Psoas muscle (tissue), 8 donors: ENCODE measurements at places on chromosomes 3 and 15.

GRCh38 chr3:61925721-61926120 is 364.4 kb downstream of the PTPRG start:
- DNase-seq, result no peak

- DNase-seq, result no peak
Measured at GRCh38 chr15:36585774-36586173, 6.3 kb downstream of the CDIN1 start.

DNA sequence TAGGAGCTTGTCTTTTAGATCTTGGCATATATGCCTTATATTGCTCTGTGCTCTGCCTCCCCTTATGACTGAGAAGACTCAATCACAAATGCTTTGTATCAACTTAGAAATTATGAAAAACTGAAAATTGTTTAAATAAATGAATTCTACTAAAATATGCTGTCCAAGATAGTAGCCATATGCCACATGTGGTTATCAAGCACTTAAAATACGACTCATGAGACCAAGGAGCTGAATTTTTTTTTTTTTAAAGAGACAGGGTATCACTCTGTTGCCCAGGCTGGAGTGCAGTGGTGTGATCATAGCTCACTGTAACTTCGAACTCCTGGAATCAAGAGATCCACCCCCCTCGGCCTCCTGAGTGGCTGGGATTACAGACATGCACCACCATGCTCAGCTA is 118.3 kb downstream of the RFTN1 start:
- no peak for DNase-seq

DNA sequence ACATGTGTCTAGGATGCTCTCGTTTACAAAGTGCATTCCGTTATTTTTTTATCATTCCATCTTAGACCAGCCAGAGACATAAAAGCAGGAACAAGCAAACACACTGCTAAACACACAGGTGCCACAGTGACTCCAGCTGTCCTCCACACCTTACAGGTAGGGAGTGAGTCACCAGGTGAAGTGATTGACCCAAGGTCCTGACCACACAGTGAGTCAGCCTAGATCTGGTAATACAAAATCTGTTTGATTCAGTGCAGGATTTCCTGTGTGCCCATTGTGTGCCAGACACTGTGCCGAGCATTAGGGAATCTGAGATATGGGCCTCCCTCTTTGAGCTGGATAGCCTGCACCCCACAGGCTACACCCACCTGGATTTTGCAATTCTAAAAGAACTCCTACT is 16.7 kb upstream of the BFSP2 start:
- no peak for DNase-seq
